ENCODE measurements at places on chromosomes 16 and 17.

- DNase-seq = peak; percentile 62
These were observed 24.9 kb downstream of the GSE1 start for GRCh38 chr16:85637808-85638647.

DNA sequence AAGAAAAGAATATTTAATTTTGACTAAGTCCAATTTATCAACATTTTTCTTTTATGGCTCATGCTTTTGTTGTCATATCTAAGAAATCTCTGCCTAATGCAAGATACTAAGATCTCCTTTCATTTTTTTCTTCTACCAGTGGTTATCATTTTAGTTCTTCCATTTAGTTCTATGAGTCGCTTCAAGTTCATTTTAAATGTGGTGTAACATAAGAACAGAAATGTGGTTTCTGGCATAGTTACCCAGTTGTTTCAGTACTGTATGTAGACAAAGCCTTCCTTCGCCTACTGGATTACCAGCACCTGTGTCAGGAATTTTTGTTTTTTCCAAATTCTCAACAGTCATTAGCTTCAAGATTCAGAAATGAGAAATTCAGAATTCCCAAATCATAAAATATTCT lies 175.7 kb downstream of the PARN start:
- DNase-seq = no peak

DNA sequence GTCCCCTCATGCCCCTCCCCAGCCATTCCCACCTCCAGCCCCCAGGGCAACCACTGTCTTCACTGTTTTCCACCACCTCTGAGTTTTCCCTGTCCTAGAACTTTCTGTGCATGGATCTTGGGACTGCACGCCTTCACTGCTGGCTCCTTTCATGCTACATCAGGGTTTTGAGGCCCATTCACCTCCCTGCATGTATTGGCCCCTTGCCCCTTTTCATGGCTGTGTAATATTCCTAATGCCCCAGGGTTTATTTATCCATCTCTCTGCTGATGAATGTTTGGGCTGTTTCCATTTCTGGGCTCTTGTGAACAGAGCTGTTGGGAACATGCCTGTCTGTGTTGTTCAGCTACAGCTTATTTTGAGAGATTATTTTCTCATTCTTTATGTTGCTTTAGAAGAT lies 205.0 kb downstream of the RBFOX3 start:
- no peak for DNase-seq

DNA sequence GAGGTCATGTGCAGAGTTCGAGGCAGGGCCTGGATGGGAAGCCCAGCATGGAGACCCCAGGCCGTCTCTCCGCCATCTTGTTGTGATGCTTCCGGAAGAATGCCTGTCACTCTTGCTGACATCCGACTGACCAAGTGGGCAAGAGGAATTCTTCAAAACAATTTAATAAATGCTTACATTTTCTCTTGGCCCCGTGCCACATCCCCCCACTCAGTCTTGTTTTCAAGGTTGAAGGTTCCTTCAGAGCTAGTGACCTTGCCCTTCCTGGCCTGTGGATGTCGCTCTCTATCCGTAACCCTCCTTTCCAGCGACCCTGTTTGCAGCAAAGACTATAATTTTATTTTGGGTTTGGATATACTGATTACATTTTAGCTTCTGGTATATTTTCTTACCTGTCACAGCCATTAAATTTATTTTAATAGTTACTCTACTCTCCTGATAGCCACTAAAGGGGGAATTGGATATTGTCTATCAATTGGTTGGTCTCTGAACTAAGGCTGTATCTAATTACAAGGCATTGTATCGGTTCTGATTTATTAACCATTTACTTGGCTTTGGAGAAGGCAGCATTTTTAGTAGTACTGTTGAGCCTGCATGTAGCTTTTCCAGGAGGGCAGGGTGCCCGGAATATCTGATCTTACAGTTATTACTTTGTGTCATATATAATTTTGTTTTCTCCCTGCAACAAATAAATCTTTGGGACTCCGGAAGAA lies 264.5 kb downstream of the WWOX start:
- DNase-seq = no peak
